ENCODE measurements at places on chromosomes 1 and 21. TPM values are rescaled to one million over a fixed set of nuclear protein-coding genes. Genes with fewer than 3 reads are reported as not detected.
A peak's percentile ranks its signal among the peaks of the same experiment; 100 is the strongest.

OR6N1 gene
- total RNA-seq: not detected

ROR1 gene
- total RNA-seq: 94.3 TPM

C1orf116 gene
- 5.3 TPM for total RNA-seq

PTPRC gene
- 0.10 TPM for total RNA-seq

ZSCAN20 gene
- total RNA-seq: 3.9 TPM

NIBAN1 gene
- 11.1 TPM for total RNA-seq

RHCE gene
- total RNA-seq: 0.17 TPM

GRCh38 chr21:16569679-16570078 is 839.9 kb downstream of the USP25 start:
- H3K4me3 ChIP-seq: no peak overlapping the region
- no peaks in the 10 kb centered on the region for H3K36me3 ChIP-seq
- H3K27me3 ChIP-seq: no peaks in the 10 kb centered on the region
- no peak overlapping the region for H3K27ac ChIP-seq
- DNase-seq: no peak

DNA sequence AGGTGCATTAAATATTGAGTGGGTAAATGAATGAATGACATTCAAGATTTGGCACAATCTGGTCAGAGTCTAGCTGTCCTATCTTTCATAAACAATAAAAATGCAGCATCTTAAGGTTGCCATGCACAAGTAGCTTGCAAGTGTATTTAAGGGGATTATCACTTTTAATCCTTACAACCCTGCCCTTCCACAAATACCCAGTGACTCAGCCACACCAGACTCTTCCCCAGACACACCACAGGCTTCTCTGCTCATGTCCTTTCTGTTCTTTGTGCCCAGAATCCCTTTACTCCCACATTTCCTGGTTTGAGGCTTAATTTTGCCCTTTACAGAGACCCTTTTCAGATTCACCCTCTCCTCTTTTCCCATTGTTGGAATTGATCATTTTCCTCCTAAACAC is 59.8 kb downstream of the KIRREL1 start:
- no peak for DNase-seq
- H3K36me3 ChIP-seq: no peaks in the 10 kb centered on the region
- no peaks in the 10 kb centered on the region for H3K27me3 ChIP-seq
- no peak overlapping the region for H3K27ac ChIP-seq
- no peak overlapping the region for H3K4me3 ChIP-seq

GRCh38 chr1:205592443-205593003 is 39.3 kb downstream of the ELK4 start:
- no peak overlapping the region for H3K27ac ChIP-seq
- peaks cover 9% of the 10 kb centered on the region for H3K4me1 ChIP-seq
- H3K4me3 ChIP-seq: peak overlapping the region; percentile 55
- H3K27me3 ChIP-seq: peaks cover 4% of the 10 kb centered on the region
- no peak for DNase-seq

- H3K4me3 ChIP-seq: no peak overlapping the region
- H3K4me1 ChIP-seq: no peaks in the 10 kb centered on the region
- no peaks in the 10 kb centered on the region for H3K36me3 ChIP-seq
- no peak overlapping the region for H3K27ac ChIP-seq
- no peak for DNase-seq
- H3K27me3 ChIP-seq: no peaks in the 10 kb centered on the region
Measured at GRCh38 chr1:175462301-175463017, 269.9 kb upstream of the KIAA0040 start.

GRCh38 chr1:192749349-192749748 is 59.5 kb upstream of the RGS2 start:
- no peak for DNase-seq
- no peaks in the 10 kb centered on the region for H3K36me3 ChIP-seq
- no peaks in the 10 kb centered on the region for H3K27me3 ChIP-seq
- H3K4me3 ChIP-seq: no peak overlapping the region
- H3K4me1 ChIP-seq: no peaks in the 10 kb centered on the region
- no peak overlapping the region for H3K27ac ChIP-seq

DNA sequence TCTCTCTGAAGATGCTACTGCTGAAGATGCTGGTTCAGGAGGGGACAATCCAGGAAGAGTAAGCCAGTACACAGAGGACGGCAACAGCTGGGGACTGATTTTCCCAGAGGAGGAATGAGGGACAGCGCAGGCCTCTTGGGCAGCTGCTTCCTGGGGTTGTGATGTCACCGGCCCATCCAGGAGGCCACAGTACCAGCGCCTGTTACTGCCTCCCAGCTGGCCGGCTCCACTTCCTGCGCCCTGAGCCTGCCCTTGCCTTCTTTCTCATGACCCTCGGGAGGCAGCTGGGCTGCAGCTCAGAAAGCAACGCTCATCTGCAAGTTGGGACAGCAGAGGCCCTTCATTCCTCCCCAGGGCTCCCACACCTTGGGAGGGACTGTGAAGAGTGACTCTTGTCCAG is 21.9 kb upstream of the ID3 start:
- H3K4me1 ChIP-seq: peaks cover 11% of the 10 kb centered on the region
- no peak overlapping the region for H3K4me3 ChIP-seq
- peak; percentile 43 for DNase-seq
- H3K27me3 ChIP-seq: no peaks in the 10 kb centered on the region
- H3K36me3 ChIP-seq: no peaks in the 10 kb centered on the region
- H3K27ac ChIP-seq: no peak overlapping the region

DNA sequence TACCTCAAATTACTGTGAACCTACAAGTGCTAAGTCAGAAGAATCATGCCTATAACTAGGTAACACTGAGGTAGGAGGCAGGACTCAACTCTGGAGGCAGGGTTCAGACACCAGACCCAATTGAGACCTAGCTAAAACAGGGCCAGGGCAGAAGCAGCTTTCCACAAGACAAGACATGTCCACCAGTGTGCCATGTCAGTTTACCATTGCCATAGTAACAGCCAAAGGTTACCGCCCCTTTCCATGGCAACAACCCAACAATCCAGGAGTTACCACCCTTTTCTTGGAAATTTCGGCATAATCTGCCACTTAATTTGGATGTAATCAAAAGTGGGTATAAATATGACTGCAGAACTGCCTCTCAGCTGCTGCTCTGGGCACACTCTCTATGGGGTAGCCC is 432.3 kb downstream of the DPYD start:
- DNase-seq: no peak
- H3K27ac ChIP-seq: no peak overlapping the region
- no peaks in the 10 kb centered on the region for H3K27me3 ChIP-seq
- H3K4me3 ChIP-seq: no peak overlapping the region
- no peaks in the 10 kb centered on the region for H3K4me1 ChIP-seq

GRCh38 chr1:200415789-200416593 is 6.2 kb upstream of the ZNF281 start:
- DNase-seq: no peak
- peaks cover 11% of the 10 kb centered on the region for H3K36me3 ChIP-seq
- H3K4me3 ChIP-seq: peak overlapping the region; percentile 15
- H3K27me3 ChIP-seq: no peaks in the 10 kb centered on the region

DNA sequence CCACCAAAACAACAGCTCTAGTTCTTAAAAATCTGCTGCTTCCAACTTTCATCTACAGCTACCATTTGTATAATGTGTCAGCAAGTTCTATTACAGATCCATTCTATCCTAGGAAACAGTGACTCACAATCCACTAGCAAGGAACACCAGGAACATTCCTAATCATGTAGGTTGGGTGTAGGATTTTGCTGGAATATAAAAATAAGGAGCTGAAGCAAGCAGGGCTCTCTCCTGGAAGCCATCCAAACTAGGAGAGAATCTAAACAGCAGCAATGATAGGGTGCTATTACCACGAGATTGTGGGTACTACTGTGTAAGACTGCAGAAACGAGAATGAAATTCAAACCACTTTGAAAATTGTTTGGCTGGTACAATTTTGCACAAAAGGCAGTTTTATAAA is 135.0 kb downstream of the PTPN14 start:
- H3K4me1 ChIP-seq: peaks cover 20% of the 10 kb centered on the region
- no peaks in the 10 kb centered on the region for H3K27me3 ChIP-seq
- H3K36me3 ChIP-seq: no peaks in the 10 kb centered on the region
- no peak for DNase-seq
- H3K4me3 ChIP-seq: no peak overlapping the region

DNA sequence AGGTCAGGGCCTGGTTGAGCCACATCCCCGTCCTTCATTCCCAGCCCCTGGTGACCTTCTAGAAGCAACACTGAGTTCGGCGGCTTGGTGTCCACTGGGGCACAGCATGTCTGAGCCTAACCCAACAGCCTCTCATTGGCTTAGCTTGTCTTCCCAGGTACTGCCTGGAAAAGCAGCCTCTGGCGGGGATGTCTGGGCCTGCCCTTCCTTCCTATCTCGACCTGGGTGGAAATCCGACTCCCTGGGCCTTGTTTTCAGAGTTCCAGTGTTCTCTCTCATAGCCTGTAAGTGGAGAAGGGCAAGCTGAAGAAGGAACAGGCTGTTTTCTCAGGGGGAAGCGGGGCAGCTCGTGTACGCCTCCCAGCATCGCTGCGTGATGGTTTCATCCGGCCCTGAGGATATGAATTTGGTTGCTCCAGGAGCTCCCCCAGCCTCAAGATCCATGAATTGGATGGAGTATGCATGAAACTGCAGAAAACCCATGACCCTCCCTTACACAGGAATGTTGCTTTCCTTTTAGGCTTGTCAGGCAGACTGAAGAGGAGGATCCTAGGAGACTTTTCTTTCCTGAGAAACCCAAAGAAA is 116.5 kb upstream of the IRF2BP2 start:
- H3K4me3 ChIP-seq: no peak overlapping the region
- no peak overlapping the region for H3K27ac ChIP-seq
- H3K27me3 ChIP-seq: no peaks in the 10 kb centered on the region
- DNase-seq: peak; percentile 36
- H3K36me3 ChIP-seq: no peaks in the 10 kb centered on the region

GRCh38 chr1:186828611-186829454 is at the start of gene PLA2G4A:
Gene PLA2G4A (plus strand): TSS chr1:186828949. CDS start chr1:186854355, 25,406 bp downstream.
- H3K36me3 ChIP-seq: no peaks in the 10 kb centered on the region
- H3K27ac ChIP-seq: no peak within 1 kb of the TSS
- H3K4me1 ChIP-seq: no peaks in the 10 kb centered on the region
- peaks cover 7% of the 10 kb centered on the region for H3K27me3 ChIP-seq
- peak; percentile 83 for DNase-seq

GRCh38 chr21:46119637-46120271 is 21.8 kb downstream of the COL6A2 start:
- no peak overlapping the region for H3K27ac ChIP-seq
- DNase-seq: no peak
- H3K36me3 ChIP-seq: peaks cover 4% of the 10 kb centered on the region
- no peaks in the 10 kb centered on the region for H3K4me1 ChIP-seq

DNA sequence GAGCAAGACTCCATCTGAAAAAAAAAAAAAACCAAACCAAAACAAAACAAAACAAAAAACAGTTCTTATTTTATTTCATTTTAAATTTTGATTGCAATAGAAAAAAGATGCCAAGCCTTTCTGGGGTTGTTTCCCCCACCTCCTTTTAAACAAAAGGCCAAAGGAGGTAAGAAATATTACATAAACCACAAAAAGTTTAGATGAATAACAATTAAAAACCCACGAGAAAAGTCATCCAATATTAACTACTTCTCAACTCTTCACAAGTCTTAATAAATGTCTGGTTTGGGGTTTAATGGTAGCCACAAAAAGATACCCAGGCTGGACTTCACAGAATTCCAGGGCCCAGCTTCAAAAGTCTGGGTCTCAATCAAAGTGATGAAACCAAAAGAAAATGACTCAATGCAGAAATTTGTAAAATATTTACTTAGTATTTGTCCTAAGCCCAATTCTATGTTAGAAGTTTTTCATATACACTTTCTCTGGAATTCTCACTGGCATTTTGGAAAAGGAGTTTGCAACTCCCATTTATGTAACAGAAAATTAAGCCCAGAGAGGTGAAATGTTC is 47.0 kb upstream of the SDC3 start:
- DNase-seq: no peak
- no peak overlapping the region for H3K27ac ChIP-seq

- no peak overlapping the region for H3K4me3 ChIP-seq
- peak; percentile 70 for DNase-seq
- H3K36me3 ChIP-seq: no peaks in the 10 kb centered on the region
- peaks cover 31% of the 10 kb centered on the region for H3K4me1 ChIP-seq
Measured at GRCh38 chr1:8718850-8719361, 98.5 kb downstream of the RERE start.

DNA sequence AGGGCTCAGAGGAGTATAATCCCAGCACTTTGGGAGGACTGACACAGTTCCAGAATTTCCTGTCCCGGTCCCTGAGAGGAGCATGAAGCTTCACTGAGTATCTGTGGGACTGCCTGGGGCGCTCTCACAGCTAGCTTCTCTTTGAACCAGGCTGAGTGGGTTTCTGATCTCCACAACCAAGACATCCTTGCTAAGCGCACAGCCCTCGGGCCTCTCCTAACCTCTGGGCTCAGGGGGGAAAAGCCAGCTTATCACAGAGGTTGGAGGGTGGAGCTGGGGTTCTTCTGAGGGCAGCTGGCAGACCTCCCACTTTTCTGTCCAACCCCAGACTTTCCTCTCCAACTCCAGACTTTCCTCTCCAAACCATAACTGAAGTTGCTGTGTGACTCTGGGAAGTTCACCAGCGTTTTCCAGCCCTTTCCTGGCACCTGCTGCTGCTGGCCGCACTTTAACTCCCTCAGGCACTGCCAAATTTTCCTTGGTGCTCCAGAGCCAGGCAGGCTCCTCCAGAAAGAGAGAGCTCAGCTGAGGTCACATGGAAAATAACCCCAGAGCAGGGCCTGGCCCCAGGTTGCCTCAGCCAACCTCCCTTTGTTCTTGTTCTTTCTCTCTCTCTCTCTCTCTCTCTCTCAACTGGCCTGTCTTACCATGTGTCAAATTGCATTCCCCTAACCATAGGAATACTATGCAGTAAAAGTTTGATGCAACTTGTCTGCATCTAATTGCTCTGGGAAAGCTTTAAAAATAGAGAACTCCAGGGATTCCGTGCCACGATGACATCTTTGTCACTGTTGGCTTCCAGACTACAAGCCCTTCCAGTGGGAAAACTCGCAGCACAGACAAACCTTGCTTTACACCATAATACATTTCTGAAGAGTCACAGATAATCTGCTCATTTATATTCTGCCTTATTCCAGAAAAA is 49.5 kb downstream of the OLFML2B start:
- H3K27me3 ChIP-seq: no peaks in the 10 kb centered on the region
- H3K36me3 ChIP-seq: no peaks in the 10 kb centered on the region
- no peak overlapping the region for H3K4me3 ChIP-seq
- H3K27ac ChIP-seq: no peak overlapping the region
- no peak for DNase-seq
- 0 out of 2 replicates have a peak, but pooled peaks cover 4% of the 10 kb centered on the region for H3K4me1 ChIP-seq

- H3K4me3 ChIP-seq: no peak overlapping the region
- H3K36me3 ChIP-seq: no peaks in the 10 kb centered on the region
- H3K4me1 ChIP-seq: no peaks in the 10 kb centered on the region
- H3K27ac ChIP-seq: no peak overlapping the region
- H3K27me3 ChIP-seq: no peaks in the 10 kb centered on the region
Measured at GRCh38 chr1:111789666-111790316, 34.1 kb downstream of the DDX20 start.

DNA sequence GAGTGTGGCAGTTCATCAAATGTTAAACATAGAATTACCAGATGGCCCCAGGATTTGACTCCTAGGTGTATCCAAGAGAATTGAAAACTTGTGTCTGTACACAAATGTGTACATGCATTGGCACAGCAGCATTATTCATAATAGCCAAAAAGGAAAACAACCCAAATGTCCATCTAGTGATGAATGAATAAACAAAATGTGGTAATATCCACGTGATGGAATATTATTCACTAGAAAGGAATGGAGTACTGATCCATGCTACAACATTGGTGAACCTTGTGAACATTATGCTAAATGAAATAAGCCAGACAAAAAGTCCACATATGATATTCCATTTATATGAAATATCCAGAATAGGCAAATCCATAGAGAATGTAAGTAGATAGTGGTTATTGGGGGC is 77.7 kb downstream of the RAVER2 start:
- no peaks in the 10 kb centered on the region for H3K27me3 ChIP-seq
- H3K36me3 ChIP-seq: no peaks in the 10 kb centered on the region
